ENCODE measurements at places on chromosomes 6 and 20. TPM values are rescaled to one million over a fixed set of nuclear protein-coding genes. Genes with fewer than 3 reads are reported as not detected.

Gene DOK5
- total RNA-seq, result 1.8 TPM

Gene ZNF512B
- total RNA-seq, result 24.7 TPM

Gene MLIP
- total RNA-seq, result not detected

Gene KIFC1
- 3.9 TPM for total RNA-seq

DNA sequence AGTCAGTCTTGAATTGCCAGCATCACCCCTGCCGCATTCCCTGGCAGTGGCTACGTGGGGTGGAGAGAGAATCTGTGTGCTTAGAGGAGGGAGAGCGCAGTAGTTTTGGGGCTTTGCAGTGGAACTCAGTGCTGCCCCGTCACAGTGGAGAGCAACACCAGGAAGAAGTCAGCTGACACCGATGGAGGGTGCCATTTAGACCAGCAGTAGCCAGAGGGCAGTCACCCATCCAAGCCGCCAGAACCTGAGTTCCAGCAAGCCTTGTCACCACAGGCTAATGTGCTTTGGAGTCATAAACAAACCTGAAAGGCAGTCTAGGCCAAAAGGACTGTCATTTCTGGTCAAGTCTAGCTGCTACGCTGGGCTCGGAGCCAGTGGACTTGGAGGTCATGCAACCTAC lies 22.0 kb upstream of the PERP start:
- H3K36me3 ChIP-seq, result no peaks in the 10 kb centered on the region
- no peak overlapping the region for H3K4me3 ChIP-seq
- no peaks in the 10 kb centered on the region for H3K27me3 ChIP-seq
- no peak for DNase-seq
- H3K27ac ChIP-seq, result no peak overlapping the region
- H3K4me1 ChIP-seq, result no peaks in the 10 kb centered on the region

GRCh38 chr20:63977739-63978276 lies 1.6 kb downstream of the SAMD10 start:
- H3K27me3 ChIP-seq, result peaks cover 5% of the 10 kb centered on the region
- no peak overlapping the region for H3K4me3 ChIP-seq
- no peak overlapping the region for H3K27ac ChIP-seq
- H3K36me3 ChIP-seq, result no peaks in the 10 kb centered on the region
- DNase-seq, result no peak

- no peaks in the 10 kb centered on the region for H3K27me3 ChIP-seq
- H3K36me3 ChIP-seq, result no peaks in the 10 kb centered on the region
- no peak overlapping the region for H3K27ac ChIP-seq
- no peak for DNase-seq
- H3K4me3 ChIP-seq, result no peak overlapping the region
- peaks cover 2% of the 10 kb centered on the region for H3K4me1 ChIP-seq
Observed at GRCh38 chr20:53330601-53331140, 263.0 kb downstream of the ZNF217 start.

DNA sequence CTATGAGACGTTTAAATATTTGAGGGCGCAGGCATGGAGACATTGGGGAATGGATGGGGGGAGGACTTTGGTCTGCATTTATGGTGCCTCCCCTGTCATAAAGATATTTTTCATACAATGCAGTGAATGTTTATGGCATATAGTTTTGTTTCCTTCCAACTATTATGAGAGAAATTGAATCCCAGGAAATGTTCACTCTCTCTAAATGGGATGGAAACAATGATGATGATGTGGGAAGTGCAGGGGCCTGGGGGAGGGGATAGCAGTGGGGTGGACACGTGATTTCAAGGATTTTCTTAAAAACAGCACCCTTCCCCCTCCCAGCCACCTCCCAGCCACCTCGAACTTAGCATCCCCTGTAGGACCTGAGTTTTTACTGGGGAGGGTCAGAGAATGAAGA lies 69.9 kb downstream of the TOX2 start:
- no peak overlapping the region for H3K27ac ChIP-seq
- H3K27me3 ChIP-seq, result no peaks in the 10 kb centered on the region
- no peak overlapping the region for H3K4me3 ChIP-seq
- no peak for DNase-seq
- no peaks in the 10 kb centered on the region for H3K4me1 ChIP-seq
- H3K36me3 ChIP-seq, result no peaks in the 10 kb centered on the region

GRCh38 chr6:139270249-139270648 lies 21.5 kb downstream of the TXLNB start:
- H3K4me3 ChIP-seq, result no peak overlapping the region
- no peaks in the 10 kb centered on the region for H3K36me3 ChIP-seq
- H3K27me3 ChIP-seq, result no peaks in the 10 kb centered on the region
- no peaks in the 10 kb centered on the region for H3K4me1 ChIP-seq
- H3K27ac ChIP-seq, result no peak overlapping the region
- no peak for DNase-seq

- H3K4me3 ChIP-seq, result no peak overlapping the region
- no peaks in the 10 kb centered on the region for H3K27me3 ChIP-seq
- H3K27ac ChIP-seq, result no peak overlapping the region
- no peaks in the 10 kb centered on the region for H3K36me3 ChIP-seq
- H3K4me1 ChIP-seq, result no peaks in the 10 kb centered on the region
Observed at GRCh38 chr6:85756982-85757381, 114.3 kb upstream of the SYNCRIP start.

- H3K4me1 ChIP-seq, result no peaks in the 10 kb centered on the region
- DNase-seq, result no peak
- no peaks in the 10 kb centered on the region for H3K36me3 ChIP-seq
- H3K27ac ChIP-seq, result no peak overlapping the region
- H3K4me3 ChIP-seq, result no peak overlapping the region
- no peaks in the 10 kb centered on the region for H3K27me3 ChIP-seq
Observed at GRCh38 chr6:6293317-6293716, 27.1 kb downstream of the F13A1 start.

- no peak overlapping the region for H3K27ac ChIP-seq
- no peaks in the 10 kb centered on the region for H3K36me3 ChIP-seq
- peaks cover 8% of the 10 kb centered on the region for H3K4me1 ChIP-seq
- no peak overlapping the region for H3K4me3 ChIP-seq
- no peaks in the 10 kb centered on the region for H3K27me3 ChIP-seq
Observed at GRCh38 chr20:53657732-53658131, 64.1 kb upstream of the ZNF217 start.

GRCh38 chr20:33250666-33251065 lies 14.9 kb downstream of the BPIFA1 start:
- no peaks in the 10 kb centered on the region for H3K36me3 ChIP-seq
- no peak overlapping the region for H3K4me3 ChIP-seq
- H3K27me3 ChIP-seq, result no peaks in the 10 kb centered on the region
- no peak for DNase-seq
- H3K27ac ChIP-seq, result no peak overlapping the region

- H3K4me1 ChIP-seq, result no peaks in the 10 kb centered on the region
- no peak overlapping the region for H3K27ac ChIP-seq
- no peaks in the 10 kb centered on the region for H3K27me3 ChIP-seq
- DNase-seq, result no peak
- H3K36me3 ChIP-seq, result no peaks in the 10 kb centered on the region
- no peak overlapping the region for H3K4me3 ChIP-seq
Observed at GRCh38 chr20:35527122-35527769, 2.2 kb downstream of the C20orf173 start.

GRCh38 chr6:56816370-56816769 lies 138.5 kb upstream of the BEND6 start:
- no peak for DNase-seq
- H3K27ac ChIP-seq, result no peak overlapping the region
- H3K36me3 ChIP-seq, result no peaks in the 10 kb centered on the region
- no peak overlapping the region for H3K4me3 ChIP-seq

GRCh38 chr20:46835418-46835817 lies 59.2 kb upstream of the EYA2 start:
- DNase-seq, result no peak
- H3K4me3 ChIP-seq, result no peak overlapping the region

GRCh38 chr6:164167873-164168405 lies 753.4 kb downstream of the QKI start:
- H3K4me1 ChIP-seq, result no peaks in the 10 kb centered on the region
- H3K27ac ChIP-seq, result no peak overlapping the region
- H3K27me3 ChIP-seq, result no peaks in the 10 kb centered on the region
- no peak for DNase-seq
- no peak overlapping the region for H3K4me3 ChIP-seq
- H3K36me3 ChIP-seq, result no peaks in the 10 kb centered on the region

GRCh38 chr6:3001773-3002293 lies 2.1 kb downstream of the NQO2 start:
- peaks cover 2% of the 10 kb centered on the region for H3K4me1 ChIP-seq
- DNase-seq, result no peak
- no peaks in the 10 kb centered on the region for H3K36me3 ChIP-seq
- H3K27ac ChIP-seq, result no peak overlapping the region
- no peak overlapping the region for H3K4me3 ChIP-seq
- H3K27me3 ChIP-seq, result no peaks in the 10 kb centered on the region

GRCh38 chr20:5657190-5657875 lies 92.9 kb upstream of the SHLD1 start:
- peaks cover 13% of the 10 kb centered on the region for H3K4me1 ChIP-seq
- peak; percentile 56 for DNase-seq
- no peaks in the 10 kb centered on the region for H3K36me3 ChIP-seq
- no peaks in the 10 kb centered on the region for H3K27me3 ChIP-seq
- H3K27ac ChIP-seq, result peak overlapping the region; percentile 13

DNA sequence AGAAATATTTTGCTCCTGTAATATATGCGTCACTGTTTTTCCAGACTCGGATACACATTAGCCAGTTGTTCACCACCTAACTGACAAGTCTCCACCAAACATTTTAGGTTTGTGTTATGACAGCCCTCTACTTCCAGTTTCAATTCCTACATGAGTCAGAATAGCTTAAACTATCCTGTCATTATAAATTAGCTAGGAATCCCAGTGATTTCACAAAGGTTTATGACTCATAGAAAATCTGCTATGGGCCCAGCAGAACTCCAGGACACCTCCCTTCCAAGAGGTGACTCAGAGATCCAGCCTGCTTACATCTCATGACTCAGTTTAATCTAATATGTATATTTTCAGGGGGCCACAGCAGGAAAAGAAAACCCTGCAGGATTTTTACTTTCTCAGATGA lies 17.4 kb upstream of the PLCB4 start:
- no peaks in the 10 kb centered on the region for H3K27me3 ChIP-seq
- no peak for DNase-seq
- no peak overlapping the region for H3K27ac ChIP-seq
- no peaks in the 10 kb centered on the region for H3K4me1 ChIP-seq

GRCh38 chr20:46220455-46221207 lies 87.7 kb downstream of the CDH22 start:
- H3K27me3 ChIP-seq, result no peaks in the 10 kb centered on the region
- no peaks in the 10 kb centered on the region for H3K36me3 ChIP-seq
- no peaks in the 10 kb centered on the region for H3K4me1 ChIP-seq
- H3K4me3 ChIP-seq, result no peak overlapping the region
- no peak overlapping the region for H3K27ac ChIP-seq

DNA sequence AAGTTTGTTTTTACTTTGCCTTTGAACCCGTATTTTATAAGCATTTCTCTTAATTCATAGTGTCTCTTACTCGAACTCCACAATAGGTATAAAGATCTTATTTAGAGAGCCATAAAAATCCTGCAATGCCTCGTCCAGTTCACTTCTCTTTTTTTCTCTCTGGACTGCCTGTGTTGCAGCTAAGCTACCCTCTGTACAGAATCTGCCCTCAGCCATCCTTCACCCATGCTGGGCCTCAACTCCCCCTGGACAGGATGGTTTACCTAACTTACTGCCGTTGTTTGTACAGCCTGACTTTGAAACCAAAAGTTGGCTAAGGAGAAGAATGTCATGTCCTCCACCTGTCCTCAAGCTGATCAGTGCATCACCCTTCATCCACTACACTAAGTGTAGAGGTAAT lies 10.4 kb downstream of the QRSL1 start:
- DNase-seq, result no peak
- H3K27me3 ChIP-seq, result no peaks in the 10 kb centered on the region
- no peaks in the 10 kb centered on the region for H3K4me1 ChIP-seq

DNA sequence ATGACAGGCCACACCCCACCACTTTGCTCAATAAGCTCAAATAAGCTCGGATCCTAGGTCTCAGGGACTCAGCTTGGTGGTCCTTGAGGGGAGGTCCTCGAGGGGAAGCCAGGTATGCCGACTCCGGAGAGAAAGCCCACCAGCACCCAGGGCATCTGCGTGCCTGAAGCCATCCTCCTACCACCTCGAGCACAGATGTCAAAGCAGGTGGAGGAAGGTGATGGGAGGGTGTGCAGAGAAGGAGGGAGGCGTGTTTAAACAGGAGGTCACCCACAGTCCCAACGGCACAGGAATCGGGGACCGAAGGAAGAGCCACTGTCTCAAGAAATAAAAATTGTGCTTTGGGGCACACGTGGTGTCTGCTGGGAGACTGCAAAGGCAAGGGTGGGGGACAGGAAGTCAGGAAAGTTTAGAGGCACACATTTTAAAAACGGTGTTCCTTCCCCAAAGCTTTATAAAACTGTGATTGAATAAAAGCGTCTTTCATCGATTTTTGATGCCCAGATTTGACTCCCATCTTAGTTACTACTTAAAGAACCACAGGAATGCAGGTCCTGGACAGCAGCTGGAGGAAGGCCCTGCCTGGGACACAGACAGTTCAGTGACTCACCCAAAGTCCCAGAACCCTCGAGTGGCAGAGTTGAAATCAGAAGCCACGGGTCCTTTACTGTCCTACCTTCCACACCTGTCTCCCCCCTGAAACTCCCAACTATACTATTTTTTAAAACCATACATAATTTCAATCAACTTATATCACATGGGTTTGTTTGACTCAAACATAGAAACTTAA lies 221.0 kb upstream of the PDE10A start:
- DNase-seq, result no peak
- no peaks in the 10 kb centered on the region for H3K36me3 ChIP-seq
- H3K27me3 ChIP-seq, result no peaks in the 10 kb centered on the region
- no peak overlapping the region for H3K27ac ChIP-seq
- H3K4me3 ChIP-seq, result no peak overlapping the region

- H3K4me3 ChIP-seq, result no peak overlapping the region
- DNase-seq, result no peak
- no peaks in the 10 kb centered on the region for H3K36me3 ChIP-seq
- H3K27me3 ChIP-seq, result no peaks in the 10 kb centered on the region
Observed at GRCh38 chr6:87922196-87922946, 125.3 kb upstream of the SPACA1 start.

GRCh38 chr20:15342991-15343523 lies 1005.6 kb upstream of the FLRT3 start:
- no peak for DNase-seq
- no peaks in the 10 kb centered on the region for H3K36me3 ChIP-seq
- H3K27ac ChIP-seq, result no peak overlapping the region
- H3K4me1 ChIP-seq, result no peaks in the 10 kb centered on the region
- no peaks in the 10 kb centered on the region for H3K27me3 ChIP-seq

GRCh38 chr6:36120539-36120938 lies 9.8 kb upstream of the MAPK13 start:
- H3K27ac ChIP-seq, result no peak overlapping the region
- H3K36me3 ChIP-seq, result no peaks in the 10 kb centered on the region
- no peaks in the 10 kb centered on the region for H3K27me3 ChIP-seq
- H3K4me1 ChIP-seq, result no peaks in the 10 kb centered on the region
- no peak for DNase-seq
- H3K4me3 ChIP-seq, result no peak overlapping the region

All from ovary (tissue), 10 donors.